AML-193 (cell line): ENCODE measurements at places on chromosomes 3 and 15.
A peak's percentile ranks its signal among the peaks of the same experiment; 100 is the strongest.

DNA sequence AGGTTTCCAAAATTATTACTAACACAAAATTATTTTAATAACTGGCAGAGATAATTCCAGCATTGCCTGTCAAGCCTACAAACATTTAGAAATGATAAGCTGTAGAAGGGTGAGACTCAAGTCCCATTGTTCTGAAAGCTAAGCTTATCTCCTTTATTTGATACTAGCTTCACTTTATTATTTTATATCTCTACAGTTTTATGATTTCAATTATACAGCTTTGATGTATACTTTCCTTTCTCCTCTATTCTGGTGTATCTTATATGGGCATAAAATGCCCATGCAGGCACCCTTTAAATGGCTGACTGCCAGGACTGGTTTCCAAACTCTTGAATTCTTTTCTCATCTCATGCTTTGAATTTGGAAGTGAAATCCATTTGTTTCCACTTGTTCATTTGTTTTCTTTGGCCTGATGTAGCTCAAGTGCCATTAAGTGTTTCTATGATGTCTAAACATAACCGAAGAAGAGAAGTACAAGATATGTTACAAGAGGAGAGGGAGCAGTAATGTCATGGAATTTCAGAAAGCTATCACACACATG, 372.1 kb upstream of the ARHGEF26 start:
- no peak for DNase-seq

DNA sequence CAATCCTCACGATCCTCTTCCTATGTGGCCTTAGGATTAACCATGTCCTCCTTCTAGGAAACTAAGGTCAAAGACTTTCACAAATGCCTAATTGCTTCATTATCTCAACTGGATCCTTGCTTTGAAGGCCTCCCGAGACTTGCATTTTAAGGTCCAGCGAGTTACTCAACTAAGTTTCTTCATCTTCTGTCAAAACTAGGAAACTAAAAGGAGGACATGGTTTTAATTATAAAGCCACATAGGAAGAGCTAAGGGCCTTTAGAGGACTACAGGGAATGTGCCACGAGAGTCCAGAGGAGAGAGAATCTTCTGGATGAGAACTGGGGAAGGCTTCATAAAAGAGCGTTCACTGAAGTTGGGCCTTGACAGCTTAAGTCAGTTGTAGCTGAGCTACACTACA, 87.8 kb upstream of the LPP start:
- DNase-seq = no peak

GRCh38 chr15:82739086-82739485, 29.4 kb upstream of the AP3B2 start:
- DNase-seq = no peak

DNA sequence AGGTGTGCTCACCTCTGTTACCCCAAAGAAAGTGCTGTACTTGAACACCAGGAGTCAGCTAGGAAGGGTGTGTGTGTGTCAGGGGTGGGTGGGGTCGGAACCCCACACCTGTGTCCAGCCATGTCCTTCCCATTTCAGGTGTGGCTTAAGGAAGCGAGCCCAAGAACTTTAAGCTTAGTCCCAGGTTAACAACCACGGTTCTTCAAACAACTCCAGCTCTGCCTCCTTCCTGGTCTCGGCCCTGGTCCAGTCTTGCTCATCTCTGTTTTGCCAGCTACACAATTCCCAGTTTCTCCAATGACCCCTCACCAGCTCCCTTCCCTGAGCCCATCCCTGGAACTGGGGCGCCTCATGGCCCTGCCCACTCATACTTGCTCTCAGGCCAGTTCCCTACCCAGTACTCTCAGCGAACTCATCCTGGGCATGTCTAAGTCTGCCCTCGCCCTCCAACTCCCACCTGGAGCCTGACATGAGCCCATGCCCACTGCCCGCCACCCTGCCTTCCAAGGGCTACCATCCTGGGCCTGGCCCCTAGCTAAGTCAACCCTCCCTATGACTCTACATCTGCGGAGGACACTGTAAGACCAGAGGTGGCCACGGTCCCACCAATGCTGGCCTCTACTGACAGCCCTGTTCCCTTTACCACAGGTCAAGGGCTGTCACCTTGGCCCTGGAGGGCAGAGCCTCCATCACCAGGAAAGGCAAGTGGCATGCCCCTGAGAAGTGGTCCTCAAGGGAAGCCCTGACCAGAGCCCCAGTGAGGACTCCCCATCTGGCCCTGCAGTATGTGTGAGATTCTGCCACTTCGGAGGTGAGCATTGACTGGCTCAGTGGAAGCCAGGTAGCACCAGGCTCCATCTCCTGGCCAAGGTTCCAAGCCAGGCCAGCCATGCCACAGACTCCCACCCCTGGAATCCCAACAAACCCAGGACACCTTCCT, 9.2 kb downstream of the POC1A start:
- no peak for DNase-seq

GRCh38 chr3:98814817-98815420, 51.8 kb downstream of the ST3GAL6 start:
- no peak for DNase-seq

DNA sequence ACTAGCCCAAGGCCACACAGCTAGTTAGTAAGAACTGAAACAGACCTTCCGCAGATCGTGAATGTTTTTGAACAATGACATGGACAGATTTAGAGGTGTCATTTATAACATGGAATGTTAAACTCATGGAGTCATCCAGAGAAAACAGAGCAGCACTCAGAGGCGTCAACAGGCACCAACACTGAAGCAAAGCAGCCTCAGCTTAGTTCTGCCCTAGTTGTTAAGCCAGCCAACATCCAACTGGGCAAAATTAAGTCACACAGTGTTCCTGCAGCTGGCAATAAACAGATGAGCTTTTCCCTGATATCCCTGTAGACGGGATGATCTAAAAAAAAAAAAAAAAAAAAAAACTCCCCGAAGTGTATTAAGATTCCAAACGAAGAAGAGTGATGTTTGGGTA, 13.6 kb downstream of the DCLK3 start:
- no peak for DNase-seq

GRCh38 chr3:120364821-120365220, 15.7 kb upstream of the LRRC58 start:
- no peak for DNase-seq

DNA sequence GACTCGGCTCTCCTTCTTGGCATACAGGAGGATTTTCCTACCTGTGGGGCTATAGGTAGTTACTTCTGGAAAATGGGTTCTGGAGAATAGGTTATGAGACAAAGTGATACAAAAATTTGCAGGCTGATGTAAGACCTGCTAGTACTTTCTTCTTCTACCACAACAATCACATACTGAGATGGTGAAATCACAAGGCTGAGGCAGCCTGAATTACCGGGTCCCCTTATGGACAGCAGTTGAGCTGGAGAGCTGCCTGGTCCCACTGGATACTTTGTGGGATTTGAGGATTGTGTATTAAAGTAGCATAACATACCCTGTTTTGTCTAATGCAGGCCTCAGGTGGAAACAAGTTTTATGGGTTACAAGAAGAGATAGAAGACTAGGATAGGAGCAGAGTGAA, 86.5 kb upstream of the FAM98B start:
- DNase-seq = no peak

DNA sequence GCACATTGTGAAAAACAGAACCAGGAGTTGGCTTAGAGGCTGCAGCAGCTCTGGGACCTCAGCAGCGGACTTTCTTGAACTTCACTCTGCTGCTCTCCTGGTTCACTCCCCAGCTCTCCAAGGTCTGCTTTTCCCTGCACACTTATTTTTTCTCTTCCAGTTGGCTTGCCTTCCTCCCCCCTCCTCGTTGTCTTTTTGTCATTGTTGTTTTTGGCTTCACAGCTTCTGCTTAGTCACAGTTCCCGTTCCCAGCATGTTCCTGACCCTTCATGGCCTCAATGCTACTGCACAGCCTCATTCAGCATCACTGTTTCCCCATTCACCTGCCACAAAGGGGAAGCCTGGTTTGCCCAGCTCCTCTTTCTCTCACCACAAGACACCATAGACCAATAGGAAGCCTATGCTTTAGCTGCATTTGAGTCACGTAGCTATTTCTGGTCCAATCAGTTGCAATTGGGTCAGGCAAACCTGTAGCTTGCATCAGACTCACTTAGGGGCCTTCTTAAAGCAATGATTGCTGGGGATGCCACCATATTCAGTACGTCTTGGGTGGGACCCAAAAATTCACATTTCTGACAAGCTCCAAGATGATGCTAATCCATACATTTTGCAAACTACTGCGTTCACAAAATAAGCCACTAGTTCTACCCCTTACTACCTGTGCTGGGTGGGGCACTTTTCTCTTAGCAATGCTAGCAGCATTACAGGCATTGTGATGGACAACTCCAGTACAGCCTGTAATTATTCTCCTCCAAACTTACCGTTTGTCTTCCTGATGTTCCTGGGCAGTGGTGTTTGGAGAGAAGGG, 7.8 kb upstream of the SUMF1 start:
- DNase-seq = peak; percentile 99

- peak; percentile 93 for DNase-seq
Observed at GRCh38 chr3:158167737-158168557, 58.1 kb downstream of the RSRC1 start.

- DNase-seq = no peak
Observed at GRCh38 chr15:62779899-62780298, 262.6 kb upstream of the TPM1 start.

GRCh38 chr15:97026781-97027180, 696.3 kb downstream of the NR2F2 start:
- no peak for DNase-seq

GRCh38 chr3:42148982-42149432, 57.9 kb downstream of the TRAK1 start:
- DNase-seq = no peak

DNA sequence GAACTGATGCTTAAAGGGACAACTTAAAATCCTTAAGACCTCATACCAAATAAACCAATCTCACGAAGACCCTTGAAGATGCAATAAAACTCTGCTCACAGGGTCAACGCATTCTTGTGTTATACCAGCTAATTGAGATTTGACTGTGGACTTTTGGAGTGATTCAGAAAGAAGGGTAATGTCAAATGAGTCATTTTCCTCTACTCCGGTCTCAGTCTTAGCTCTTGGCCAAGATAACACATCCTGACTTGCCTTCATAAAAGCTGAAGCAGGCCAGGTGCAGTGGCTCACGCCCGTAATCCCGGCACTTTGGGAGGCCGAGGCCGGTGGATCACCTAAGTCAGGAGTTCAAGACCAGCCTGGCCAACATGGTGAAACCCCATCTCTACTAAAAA, 3.8 kb downstream of the PKM start:
- DNase-seq = no peak

DNA sequence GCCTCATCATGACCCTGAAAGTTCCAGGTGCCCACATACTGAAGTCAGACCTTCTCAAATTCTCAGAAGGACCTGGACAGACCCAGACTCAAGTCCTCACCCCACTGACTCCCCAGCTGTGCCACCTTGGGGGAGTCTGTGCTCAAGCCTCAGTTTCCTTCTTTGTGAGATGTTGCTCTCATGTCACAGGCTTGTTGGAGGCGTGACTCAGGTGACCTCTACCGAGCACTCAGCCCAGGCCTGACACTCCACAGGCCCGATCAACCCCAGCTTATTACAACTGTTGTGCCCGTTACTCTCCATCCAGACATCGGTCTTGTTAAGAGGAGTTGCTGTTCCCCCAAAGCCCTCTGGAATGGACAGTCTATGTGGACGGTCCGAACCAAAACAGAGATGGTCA, 276.1 kb upstream of the LYSMD4 start:
- no peak for DNase-seq

GRCh38 chr3:23760325-23760724, 45.4 kb upstream of the UBE2E1 start:
- DNase-seq = no peak

GRCh38 chr3:184448321-184449160, 68.7 kb downstream of the CHRD start:
- no peak for DNase-seq

DNA sequence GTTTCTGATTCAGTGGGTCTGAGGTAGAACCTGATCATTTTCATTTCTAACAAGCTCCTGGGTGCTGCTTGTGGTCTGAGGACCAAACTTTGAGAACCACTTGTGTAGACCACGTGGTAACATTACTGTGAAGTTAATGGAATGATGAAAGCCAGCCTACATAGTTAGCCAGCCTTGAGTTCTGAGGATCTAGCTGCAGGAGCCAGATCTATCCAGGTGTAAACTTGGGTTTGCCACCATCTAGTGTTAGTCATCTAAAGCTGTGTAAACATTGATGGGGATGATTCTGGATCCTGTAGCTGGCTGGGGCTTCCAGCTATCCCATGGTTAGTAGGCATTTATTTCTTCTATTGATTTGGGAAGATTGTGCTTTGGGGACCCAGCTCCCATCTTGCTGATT, 170.0 kb downstream of the TMEM108 start:
- DNase-seq = no peak

GRCh38 chr15:67832031-67832551, 6.8 kb downstream of the SKOR1 start:
- DNase-seq = peak; percentile 4

DNA sequence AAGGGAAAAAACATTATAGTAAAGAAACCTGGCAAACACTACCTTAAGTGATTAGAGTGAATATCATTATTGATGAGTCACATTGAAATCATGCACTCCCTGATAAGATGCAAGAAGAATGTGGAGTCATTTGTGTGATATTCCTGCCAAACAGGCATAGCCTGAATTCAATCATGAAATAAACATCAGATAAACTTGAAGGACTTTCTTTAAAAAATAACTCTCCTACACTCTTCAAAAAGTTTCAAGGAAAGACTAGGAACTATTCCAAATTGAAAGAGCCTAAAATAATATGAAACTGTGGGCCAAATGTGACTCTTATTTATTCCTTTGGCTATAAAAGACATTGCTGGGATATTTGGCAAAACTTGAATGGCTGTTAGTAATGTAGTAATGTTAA, 625.7 kb upstream of the LMCD1 start:
- DNase-seq = no peak

- no peak for DNase-seq
Observed at GRCh38 chr3:144900366-144900765, 928.7 kb downstream of the DIPK2A start.

DNA sequence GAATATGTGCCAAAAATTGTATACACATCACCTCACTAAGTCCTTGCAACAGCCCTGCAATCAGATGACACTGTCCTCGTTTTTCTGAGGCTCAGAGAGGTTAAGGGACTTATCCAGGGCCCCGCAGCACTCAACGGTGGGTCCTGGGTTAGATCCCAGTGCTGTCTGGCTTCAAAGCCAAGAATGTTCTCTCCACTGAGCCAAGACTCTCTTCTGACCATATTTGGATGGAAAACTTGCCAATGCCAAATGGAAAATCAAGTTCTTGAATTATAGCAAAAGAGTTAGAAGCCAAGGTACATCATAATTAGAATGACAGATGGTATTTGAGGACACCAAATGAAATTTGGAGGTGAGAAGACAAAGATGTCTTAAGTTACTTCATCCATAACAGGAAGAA, 75.9 kb downstream of the NCEH1 start:
- no peak for DNase-seq

- DNase-seq = no peak
Observed at GRCh38 chr3:154062513-154062912, 58.7 kb upstream of the ARHGEF26 start.

GRCh38 chr3:98361289-98361688, 7.6 kb downstream of the OR5K4 start:
- no peak for DNase-seq

DNA sequence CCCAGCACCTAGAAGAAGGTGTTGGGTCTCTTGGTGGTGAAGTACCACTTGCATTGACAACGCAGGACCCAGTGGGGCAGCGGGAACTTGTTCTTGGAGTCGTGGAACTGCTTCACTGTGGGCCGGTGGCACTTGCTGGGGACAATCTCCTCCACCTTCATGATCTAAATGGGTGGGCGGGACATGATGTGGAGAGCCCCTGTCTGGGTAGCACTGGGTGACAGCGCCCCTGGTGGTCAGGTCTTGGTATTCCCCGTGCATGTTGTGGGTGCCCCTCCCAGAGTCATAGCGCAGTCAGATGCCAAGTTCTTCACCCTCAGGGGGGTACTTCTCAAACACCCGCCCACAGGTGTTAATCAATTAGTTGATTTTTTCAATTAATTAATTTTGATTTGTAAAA, 60.2 kb downstream of the AGBL1 start:
- no peak for DNase-seq
